ENCODE measurements at places on chromosomes 12 and 14.

DNA sequence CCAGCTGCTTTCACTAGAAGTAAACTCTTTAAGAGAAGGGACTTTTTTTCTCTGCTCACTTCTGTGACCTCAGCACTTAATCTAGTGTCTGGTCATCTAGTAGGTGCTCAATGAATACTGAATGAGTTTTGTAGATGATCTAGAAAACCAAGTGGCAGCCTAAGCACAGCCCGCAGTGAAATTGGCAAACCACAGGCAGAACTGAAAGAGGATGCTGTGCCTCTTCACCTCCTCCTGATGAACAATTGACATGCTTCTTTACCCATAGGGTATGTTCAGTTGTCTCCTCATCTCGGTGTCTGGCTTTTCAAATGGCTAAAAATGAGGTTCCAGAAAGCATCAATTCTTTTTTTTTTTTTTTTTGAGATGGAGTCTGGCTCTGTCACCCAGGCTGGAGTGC lies 399.5 kb downstream of the RMST start:
- no peak for DNase-seq

DNA sequence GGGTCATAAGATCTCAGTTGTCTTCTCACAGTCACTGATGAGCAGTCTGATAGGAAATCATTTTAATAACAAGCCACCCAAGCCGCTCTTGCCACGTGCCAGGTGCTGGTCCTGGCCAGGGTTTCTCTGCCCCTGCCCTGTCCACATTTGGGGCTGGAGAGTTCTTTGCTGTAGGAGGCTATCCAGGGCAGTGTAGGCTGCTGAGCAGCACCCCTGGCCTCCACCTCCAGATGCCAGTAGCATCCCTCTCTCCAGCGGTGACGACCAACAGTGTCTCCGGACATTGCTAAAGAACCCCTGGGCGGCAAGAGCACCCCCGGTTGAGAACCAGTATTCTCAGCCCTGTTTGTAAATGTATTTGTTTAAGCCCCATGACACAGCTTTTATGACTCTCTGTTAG lies 243.7 kb downstream of the GLT1D1 start:
- no peak for DNase-seq

- DNase-seq: no peak
Observed at GRCh38 chr14:61471297-61472005, 150.1 kb downstream of the PRKCH start.

- DNase-seq: no peak
Observed at GRCh38 chr12:110349514-110350151, 53.9 kb downstream of the ANAPC7 start.

DNA sequence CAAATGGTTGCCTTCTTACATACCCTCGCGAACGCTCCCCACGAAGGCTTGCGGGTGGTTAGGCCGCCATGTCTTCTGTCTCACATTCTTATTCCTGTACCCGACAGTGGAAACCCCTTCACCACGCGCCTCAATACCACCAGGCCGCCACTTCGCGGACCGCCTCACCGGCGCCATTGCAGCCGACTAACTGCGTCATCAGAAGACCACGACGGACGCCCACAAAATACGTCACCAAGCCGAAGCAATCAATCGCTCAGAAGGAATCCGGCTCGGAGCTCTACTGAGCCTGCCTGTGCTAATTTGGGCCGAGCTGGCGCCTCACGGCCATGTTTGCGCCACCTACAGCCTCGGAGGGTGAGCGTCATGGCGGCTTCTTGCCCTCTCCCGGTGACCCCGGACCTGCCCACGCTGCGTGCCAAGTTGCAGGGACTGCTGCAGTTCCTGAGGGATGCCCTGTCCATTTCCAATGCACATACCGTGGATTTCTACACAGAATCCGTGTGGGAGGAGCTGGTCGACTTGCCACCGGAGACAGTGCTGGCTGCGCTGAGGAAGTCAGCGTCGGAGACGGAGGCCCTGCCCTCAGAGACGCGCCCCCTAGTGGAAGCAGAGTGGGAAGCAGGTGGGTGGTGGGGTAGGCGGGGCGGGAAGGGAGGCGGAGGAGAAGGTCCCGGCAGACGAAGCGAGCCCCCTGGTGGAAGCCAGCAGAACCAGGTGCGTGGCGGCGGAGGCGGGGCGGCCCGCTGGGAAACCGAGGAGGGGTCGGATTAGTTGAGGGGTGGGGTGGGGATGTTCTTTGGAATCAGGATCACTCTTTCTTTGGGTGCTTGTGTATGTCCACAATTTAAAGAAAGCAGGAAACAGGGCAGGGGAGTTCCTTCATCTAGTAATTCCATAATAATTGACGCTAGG lies at the start of the genes CCDC59 and METTL25:
CCDC59 (minus strand) TSS at position 188 of the 915 bp plus-strand sequence; CDS start at position 177, 11 bp downstream.
METTL25 (plus strand) TSS at position 330 of the 915 bp plus-strand sequence; CDS start at position 367, 37 bp downstream.
- peak; percentile 92 for DNase-seq

DNA sequence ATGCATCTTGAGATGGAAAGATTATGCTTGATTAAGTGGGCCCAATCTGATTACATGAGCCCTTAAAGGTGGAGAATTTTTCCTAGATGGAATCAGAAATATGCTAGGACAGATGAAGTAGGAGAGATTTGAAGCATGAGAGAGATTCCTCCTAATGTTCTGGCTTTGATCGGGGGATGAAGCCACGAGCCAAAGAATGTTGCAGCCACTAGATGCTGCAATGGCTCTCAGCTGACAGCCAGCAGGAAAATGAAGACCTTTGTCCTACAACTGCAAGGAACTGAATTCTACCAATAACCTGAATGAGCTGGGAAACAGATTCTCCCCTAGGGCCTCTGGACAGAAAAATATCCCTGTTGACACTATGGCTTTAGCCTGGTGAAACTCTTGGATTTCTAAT lies 82.6 kb upstream of the ATP2B1 start:
- DNase-seq: no peak

DNA sequence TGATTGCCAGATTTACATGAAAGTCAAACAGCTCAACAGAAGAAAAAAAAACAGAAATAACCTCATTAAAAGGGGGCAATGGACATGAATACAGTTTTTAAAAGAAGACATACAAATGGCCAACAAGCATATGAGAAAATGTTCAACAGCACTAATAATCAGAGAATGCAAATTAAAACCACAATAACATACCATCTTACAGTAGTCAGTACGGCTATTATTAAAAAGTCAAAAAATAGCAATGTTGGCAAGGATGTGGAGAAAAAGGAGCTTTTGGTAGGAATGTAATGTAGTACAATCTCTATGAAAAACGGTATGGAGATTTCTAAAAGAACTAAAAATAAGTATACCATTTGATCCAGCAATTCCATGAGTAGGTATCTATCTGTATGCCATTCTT lies 272.1 kb downstream of the CEP128 start:
- no peak for DNase-seq

DNA sequence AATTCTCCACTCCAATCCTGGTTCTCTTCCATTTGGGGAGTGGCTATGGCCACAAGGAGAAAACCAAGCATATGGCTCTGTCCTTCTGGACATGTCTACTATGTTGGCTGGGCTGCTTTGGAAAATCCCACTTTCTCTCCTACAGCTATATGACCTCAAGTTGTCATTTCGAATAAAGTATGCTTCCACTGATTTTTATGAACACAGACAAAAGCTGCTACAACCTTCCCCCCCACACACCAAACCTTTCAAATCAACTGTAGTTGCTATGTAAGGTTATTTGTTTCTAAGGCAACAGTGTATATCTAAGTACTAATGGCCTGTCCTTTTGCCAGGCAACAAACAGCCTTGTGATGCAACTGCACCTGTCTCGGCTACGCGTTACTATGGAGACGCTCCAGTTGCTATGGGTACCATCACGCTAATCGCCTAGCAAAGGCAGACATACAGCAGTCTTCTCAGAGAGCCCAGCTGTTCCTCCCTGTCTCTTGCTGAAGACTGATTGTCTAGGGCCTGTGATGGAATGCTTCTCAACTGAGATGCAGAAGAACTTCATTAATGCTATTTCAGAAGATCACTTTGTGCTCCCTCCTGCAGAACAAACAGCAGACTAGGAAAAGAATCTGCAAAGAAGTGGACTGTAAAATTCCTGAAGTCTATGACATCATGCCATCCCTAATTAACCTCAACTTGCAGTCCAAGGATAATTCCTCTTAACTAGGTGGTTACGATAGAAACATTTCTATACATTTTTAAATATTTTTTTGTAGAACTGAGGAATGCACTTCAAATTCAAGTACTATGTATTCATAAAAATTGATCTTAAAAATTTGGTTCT lies 67.6 kb downstream of the FOXN3 start:
- DNase-seq: peak; percentile 82

GRCh38 chr14:72790887-72791566 lies 102.9 kb downstream of the DPF3 start:
- DNase-seq: no peak

- peak; percentile 93 for DNase-seq
Observed at GRCh38 chr14:94173885-94174603, at the start of gene PPP4R4. PPP4R4 (plus strand) TSS chr14:94174322; CDS start chr14:94174466, 144 bp downstream.

- DNase-seq: peak; percentile 79
Observed at GRCh38 chr12:13534645-13535398, 338.3 kb downstream of the EMP1 start.

GRCh38 chr14:85824526-85824925 lies 294.6 kb downstream of the FLRT2 start:
- DNase-seq: peak; percentile 12

- DNase-seq: no peak
Observed at GRCh38 chr12:108141600-108142130, 12.6 kb downstream of the WSCD2 start.

DNA sequence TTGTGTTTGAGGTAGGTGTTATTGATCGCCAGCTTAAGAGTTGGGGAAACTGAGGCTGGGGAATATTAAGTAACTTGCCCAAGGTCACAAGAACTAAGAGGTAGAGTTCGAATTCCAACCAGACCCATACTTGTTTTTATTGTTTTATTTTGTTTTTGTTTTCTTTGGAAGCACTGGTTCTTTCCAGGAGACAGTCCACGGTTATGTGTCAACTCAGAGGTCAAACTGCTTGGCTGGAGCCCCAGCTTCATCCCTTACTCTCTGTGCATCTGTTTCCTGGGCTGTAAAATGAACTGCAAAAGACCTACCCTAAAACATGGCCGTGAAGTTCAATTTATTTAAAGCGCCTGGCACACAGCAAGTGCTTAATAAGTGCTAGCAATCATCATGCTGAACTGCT lies 74.4 kb upstream of the MAP1LC3B2 start:
- no peak for DNase-seq

DNA sequence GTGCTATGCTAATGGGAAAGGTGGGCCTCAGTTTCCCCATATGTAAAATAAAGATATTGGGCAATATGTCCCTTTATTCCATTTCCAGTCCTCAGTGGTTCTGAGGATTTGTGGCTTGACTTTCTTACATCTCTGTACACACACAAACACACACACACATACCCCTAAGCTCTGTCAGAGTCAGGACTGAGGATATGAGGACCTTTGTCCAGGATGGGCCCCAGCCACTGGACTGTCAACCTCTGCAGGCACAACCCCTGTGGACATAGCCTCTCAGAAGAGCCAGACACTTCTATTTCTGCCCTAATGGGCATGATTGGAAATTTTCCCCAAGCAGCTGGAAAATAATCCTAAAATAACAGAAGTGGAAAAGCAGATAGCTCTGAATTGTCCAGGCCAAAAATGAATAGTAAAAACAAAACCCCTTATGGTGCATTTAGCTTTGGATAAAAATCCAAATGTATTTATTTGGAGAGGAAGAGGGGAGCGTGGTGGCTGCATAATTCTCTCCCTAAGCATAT lies 50.2 kb downstream of the RIN3 start:
- no peak for DNase-seq

GRCh38 chr14:91415794-91416743 lies 1.6 kb downstream of the CCDC88C start:
- no peak for DNase-seq

- no peak for DNase-seq
Observed at GRCh38 chr14:93970585-93970964, 5.8 kb downstream of the ASB2 start.

- no peak for DNase-seq
Observed at GRCh38 chr12:19799216-19799615, 359.9 kb downstream of the AEBP2 start.

DNA sequence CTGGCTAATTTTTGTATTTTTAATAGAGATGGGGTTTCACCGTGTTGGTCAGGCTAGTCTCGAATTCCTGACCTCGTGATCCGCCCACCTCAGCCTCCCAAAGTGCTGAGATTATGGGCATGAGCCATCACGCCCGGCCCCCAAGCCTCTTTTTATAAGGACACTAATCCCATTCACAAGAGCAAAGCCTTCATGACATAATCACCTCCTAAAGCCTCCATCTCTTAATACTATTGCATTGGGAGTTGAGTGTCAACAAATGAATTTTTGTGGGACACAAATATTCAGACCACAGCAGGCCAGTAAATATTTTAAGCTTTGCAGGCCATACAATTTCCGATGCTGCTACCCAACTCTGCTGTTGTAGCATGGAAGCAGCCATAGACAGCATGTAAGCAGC lies 10.9 kb downstream of the RNF212B start:
- DNase-seq: no peak
